ENCODE measurements at places on chromosomes 2 and 18.

DNA sequence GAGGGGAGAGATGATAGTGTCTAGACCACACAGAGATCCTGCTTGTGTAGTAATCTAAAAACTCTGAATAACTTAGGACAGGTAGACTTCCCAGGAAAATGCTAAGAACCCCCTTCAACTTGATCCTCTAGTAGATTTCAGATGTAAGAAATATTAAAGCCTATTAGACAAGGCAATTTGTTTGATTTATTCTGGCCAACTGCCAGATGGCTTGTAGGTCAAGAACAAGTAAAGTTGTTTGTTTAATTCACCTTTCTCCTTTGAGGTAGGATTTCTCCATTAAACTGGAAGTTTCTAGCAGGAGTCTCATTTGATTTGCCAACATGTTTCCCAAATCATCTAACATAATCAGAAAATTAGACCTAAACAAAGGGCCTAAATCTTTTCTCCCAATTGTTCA, 48.6 kb downstream of the SH3RF3 start:
- DNase-seq: no peak

- DNase-seq: no peak
These were observed 31.2 kb downstream of the SMAD2 start for GRCh38 chr18:47899107-47899840.

- DNase-seq: no peak
These were observed 117.9 kb downstream of the PPP1R1C start for GRCh38 chr2:182103526-182103925.

- DNase-seq: no peak
These were observed 206.5 kb upstream of the TCF4 start for GRCh38 chr18:55794288-55795052.

GRCh38 chr2:140496714-140497113, 1634.1 kb downstream of the LRP1B start:
- no peak for DNase-seq

- DNase-seq: no peak
These were observed 273.2 kb upstream of the CCDC68 start for GRCh38 chr18:55232506-55232905.

DNA sequence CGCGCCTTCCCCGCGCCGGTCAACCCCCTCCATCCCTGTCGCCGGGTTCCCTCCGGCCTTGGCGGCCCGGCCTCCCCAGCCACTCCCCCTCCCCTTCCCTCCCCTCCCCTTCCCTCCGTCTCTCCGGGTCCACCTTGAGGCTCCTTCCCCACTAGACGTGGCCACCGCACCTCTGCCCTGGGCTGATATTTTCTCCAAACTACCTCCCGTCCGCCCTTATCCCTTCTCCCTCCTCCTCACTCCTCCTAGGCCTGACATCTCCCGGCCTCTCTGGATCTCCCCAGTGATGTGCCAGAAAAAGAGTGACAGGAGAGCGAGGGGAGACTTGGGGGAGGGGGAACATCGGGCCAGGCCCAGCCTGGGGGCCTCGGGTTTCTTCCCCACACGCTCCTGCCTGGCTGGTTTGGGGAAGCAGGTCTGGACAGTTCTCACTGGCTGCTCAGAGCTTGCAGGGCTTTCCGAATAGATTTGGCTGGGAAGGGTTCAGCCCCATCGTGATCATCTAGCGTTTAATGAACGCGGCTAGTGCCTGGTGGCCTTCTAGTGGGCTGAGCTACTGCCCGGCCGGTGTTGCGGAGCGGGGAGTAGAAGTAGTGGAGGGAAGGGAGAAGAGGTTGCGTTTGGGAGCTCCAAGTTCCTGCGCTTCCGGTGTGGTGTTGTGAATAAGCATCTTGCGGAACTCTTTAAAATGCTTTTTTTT, 641 bp downstream of the MAPRE3 start:
- peak; percentile 30 for DNase-seq

DNA sequence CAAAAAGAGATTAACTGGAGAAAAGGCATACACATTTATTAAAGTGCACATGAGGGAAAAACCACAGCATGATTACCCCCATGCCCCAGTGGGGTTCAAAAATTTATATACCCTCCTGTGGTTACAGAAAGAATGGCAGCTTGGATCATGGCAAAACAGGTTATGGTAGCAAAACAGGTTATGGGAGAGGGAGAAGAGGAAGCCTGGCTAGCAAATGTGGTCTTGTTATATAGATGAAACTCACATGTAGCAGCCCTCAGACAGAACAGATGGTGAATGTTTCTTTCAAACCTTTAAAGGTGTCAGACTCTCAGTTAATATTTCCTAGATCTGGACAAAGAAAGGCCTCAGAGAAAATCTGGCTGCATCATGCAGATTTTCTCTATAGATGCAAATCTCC, 178.2 kb upstream of the ZC3H15 start:
- DNase-seq: no peak

Data from gastrocnemius medialis (tissue), 4 donors.